Posterior vena cava (tissue), 2 donors: ENCODE measurements at places on chromosomes 3 and 15. TPM values are rescaled to one million over a fixed set of nuclear protein-coding genes. Genes with fewer than 3 reads are reported as not detected.

Gene CCRL2
- total RNA-seq: 2.0 TPM

Gene STRIT1
- total RNA-seq: not detected

Gene KBTBD13
- total RNA-seq: 0.57 TPM

Gene PSMA4
- total RNA-seq: 144 TPM

Gene AP3B2
- 0.86 TPM for total RNA-seq
